ENCODE measurements at places on chromosomes 3 and 15. TPM values are rescaled to one million over a fixed set of nuclear protein-coding genes. Genes with fewer than 3 reads are reported as not detected.

DNA sequence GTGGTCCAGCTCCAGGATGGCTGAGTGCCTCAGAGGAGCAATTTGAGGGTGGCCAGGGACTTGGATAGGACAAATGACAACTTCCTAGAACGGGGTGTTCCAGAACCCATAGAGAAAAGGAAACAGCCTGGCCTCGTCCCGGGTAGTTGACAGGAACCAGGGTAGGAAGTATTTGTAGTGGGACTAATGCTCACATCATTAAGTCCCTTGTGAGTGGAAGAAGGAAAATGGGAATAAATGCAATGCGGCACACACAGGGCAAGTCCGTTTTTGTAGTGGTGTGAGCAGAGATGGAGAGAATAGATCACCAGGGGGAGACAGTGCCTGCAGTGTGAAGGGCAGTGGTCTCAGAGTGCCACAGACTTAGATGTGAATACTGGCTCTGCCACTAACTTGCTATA lies 19.6 kb downstream of the TIMP4 start:
- ATAC-seq, result peak; percentile 33

- no peak for ATAC-seq
Measured at GRCh38 chr15:80003934-80004472, 33.0 kb upstream of the BCL2A1 start.

GRCh38 chr15:35925275-35926006 lies 379.5 kb upstream of the DPH6 start:
- no peak for ATAC-seq

DNA sequence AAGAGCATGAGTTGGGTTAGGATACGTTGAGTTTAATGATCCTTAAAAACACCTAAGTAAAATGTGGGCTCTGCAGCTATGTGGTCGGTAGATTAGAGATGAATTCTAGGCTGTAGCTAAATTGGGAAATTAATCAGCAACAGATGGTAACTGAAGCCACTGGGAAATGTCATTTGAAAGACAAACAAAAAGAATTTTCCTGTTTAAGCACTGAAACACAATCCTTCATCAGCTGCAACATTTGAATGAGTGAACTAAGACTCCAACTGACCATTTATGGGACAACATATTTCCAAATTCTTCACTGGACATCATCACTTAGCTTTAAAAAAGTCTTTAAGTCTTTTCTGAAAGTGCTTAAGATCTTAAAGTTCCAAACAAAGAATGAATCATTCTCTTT lies 226.9 kb downstream of the ZNF385D start:
- no peak for ATAC-seq

GRCh38 chr15:78937132-78937739 lies 7.6 kb downstream of the CTSH start:
- peak; percentile 61 for ATAC-seq

- ATAC-seq, result no peak
Measured at GRCh38 chr3:126269354-126269753, 87.9 kb downstream of the KLF15 start.

DNA sequence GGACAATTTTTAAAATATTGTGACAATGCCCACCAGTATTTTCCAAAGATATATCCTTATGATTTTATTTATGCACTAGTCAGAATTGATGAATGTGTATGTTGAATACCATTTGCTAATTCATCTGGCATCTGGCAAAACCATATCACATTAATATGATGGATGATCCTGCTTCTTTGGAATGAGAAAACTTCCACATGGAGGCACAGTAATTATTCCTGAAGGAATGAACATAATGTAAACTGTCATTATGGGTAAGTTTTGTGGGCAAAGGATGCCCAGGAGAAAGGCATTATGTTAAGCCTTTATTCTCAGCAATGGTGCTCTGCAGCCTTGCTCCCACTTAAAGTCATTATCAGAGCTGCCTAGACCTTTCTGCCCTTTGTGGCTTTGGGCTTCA lies 113.0 kb upstream of the MME start:
- no peak for ATAC-seq

DNA sequence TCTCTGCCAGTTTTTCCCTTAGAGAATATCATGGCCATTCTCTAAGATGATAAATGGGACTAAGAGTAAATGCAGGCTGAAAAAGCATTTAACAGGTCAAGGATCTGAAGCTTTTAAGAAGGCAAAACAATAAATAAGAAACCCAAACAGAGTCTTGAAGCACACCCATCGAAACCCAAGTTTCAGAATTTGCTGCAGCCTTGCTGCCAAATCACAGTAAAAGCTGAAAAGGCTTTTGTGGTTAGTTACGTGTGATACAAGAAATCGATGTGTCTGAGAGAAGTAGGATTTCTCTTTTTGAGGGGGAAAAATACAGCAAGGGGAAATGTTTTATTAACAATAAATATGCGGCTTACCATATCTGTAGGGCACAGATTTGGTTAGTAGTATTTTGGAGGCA lies 92.0 kb downstream of the IGF1R start:
- ATAC-seq, result no peak

The GATM gene
- 38.3 TPM for total RNA-seq

The TTC21A gene
- 5.4 TPM for total RNA-seq

The IRAK2 gene
- total RNA-seq, result 2.7 TPM

The MED12L gene
- total RNA-seq, result 0.77 TPM

The KCNMB3 gene
- 4.2 TPM for total RNA-seq

The ATP13A5 gene
- total RNA-seq, result not detected

The PARP15 gene
- total RNA-seq, result 0.42 TPM

The LZTFL1 gene
- total RNA-seq, result 20.3 TPM

All from gastroesophageal sphincter (tissue), 4 donors.